ENCODE measurements at places on chromosomes 12 and 14.

DNA sequence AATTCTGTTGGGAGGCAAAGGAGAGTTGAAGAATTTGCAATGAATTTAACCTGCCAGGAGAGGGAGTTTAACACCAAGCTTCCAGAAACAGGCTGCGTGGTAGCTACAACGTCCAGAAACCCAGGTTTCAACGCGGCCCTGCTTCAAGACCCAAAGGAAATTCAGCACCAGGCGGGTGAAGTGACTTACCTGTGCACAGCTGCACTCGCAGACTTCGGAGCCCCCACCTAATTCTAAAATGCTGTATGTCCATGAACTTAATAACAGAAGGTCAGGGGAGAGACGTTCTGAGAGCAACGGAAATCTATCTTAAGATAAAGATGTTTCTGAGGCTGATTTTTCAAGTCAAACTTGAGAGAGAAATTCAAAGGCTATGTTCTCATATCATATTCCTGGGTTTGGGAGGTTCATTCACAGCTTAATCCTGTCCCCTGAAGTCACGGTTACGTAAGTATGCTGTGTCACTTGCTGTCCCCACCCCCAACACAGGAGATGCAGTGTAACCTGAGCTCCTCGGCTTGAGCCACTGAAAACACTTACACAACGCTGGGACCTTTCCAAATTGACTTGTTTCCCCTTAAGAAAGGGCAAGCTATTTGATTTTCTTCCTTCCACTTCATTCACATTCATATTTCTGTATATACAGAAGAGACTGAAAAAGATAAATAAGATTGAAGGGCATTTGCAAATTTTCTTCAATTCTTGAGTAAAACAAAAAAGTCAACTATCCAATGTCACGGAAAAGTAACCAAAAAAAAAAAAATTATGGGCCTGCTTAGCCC is 22.7 kb downstream of the CLIP1 start:
- DNase-seq = no peak

DNA sequence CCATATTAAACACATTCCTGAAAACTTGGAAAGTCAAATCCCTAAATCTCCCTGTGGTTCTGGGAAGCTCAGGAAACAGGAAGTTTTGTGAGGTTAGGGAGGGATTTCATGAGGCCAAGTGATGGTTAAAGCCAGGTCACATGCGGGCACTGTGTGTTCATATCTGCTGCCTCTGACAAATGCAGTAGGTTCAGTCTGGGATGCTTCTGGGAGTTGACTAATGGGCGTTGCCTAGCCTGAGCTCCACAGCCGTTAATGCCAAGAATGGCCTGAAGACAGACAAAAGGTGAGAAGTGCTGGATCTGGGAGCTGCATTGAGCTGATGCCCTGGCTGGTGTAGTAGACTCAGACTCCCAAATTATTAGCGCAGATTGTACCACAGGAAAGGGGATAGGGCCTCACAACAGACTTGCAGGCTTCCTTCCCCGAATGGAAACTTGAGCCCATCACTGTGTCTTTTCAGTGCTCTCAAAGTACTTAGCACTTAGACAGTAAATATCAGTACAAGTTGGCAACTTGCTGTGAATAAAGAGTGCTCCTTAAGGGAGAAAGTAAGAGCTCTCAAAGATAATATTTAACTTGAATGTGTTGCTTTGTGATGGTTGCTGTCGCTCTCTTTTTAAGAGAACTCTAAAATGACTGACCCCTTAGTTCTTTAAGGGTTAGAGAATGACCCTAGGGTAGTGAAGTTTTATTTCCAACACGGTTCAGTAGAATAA is 17.3 kb downstream of the GSG1 start:
- no peak for DNase-seq

GRCh38 chr14:47917344-47917954 is 242.0 kb upstream of the MDGA2 start:
- peak; percentile 27 for DNase-seq

GRCh38 chr12:90010089-90010488 is 301.5 kb upstream of the ATP2B1 start:
- DNase-seq = no peak

DNA sequence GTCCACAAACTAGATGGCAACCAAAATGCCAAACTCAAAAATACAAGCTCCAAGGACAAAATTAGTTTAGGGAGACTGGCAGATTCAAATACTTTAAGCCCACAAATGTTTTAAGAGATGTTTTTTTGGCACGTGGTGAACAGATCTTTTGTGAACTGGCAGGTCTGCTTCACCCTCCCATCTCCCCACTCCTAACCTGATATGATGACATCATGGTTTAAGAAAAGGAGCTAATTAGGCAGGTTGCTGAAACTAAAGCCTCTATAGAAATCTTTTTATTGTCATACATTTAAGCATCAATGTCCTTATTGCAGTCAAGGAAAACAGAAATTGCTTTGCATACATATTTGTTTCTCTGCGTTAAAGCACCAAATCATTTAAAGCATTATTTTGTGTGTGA is 5.8 kb downstream of the LRIG3 start:
- DNase-seq = no peak

GRCh38 chr12:132327336-132328171 is 1.8 kb downstream of the GALNT9 start:
- DNase-seq = no peak

DNA sequence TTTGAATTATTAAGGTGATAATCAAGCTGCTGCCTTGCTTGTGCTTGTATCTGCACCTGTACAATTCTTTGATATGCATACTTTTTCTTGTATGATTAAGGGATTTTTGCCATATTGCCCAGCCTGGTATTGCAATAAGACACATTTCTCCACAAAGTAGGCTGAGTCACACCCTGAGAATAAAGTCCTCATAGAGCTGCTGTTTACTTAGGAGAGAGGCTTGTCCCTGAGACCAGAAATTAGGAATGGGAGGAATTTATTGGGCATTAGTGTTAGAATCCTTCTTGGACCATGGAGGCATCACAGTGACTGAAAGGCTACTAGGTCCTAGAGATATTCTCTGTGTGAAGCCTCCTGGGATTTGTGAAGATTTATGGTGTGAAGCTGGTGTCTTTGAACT is 506.8 kb upstream of the FBXO33 start:
- no peak for DNase-seq

- no peak for DNase-seq
Measured at GRCh38 chr12:42990387-42990786, 400.8 kb upstream of the PRICKLE1 start.

- no peak for DNase-seq
Measured at GRCh38 chr12:94171595-94171930, 23.2 kb downstream of the PLXNC1 start.

All from right renal cortex interstitium (tissue), 3 donors.